Glutamatergic neuron (in vitro differentiated cells): ENCODE measurements at places on chromosomes 7 and 10. TPM values are rescaled to one million over a fixed set of nuclear protein-coding genes. Genes with fewer than 3 reads are reported as not detected.

- H3K36me3 ChIP-seq = no peaks in the 10 kb centered on the region
- H3K27ac ChIP-seq = no peak overlapping the region
- no peaks in the 10 kb centered on the region for H3K4me1 ChIP-seq
- H3K27me3 ChIP-seq = no peaks in the 10 kb centered on the region
- DNase-seq = no peak
- no peak overlapping the region for H3K4me3 ChIP-seq
These were observed 191.7 kb upstream of the FERD3L start for GRCh38 chr7:19336836-19337383.

DNA sequence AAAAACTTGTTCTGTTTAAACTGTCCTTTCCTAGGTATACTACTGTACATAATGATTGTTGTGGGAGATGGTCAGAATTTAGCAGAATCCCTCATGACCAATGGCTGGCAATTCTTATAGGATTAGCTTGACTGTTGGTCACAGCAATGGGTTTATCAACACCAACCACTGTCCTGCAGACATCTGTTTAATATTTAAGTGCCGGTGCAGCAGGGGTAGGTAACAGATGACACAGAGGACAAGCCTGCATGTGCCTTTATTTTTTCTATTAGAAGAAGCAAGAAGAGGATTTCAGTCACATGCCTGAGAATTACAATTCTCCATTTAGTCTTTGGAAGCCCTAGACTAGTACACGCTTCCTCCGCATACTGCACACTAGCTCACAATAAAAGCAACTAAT lies 48.4 kb downstream of the CCDC6 start:
- H3K4me1 ChIP-seq = peaks cover 7% of the 10 kb centered on the region
- no peak for DNase-seq
- H3K36me3 ChIP-seq = no peaks in the 10 kb centered on the region
- no peak overlapping the region for H3K27ac ChIP-seq
- H3K27me3 ChIP-seq = peaks cover 2% of the 10 kb centered on the region

DNA sequence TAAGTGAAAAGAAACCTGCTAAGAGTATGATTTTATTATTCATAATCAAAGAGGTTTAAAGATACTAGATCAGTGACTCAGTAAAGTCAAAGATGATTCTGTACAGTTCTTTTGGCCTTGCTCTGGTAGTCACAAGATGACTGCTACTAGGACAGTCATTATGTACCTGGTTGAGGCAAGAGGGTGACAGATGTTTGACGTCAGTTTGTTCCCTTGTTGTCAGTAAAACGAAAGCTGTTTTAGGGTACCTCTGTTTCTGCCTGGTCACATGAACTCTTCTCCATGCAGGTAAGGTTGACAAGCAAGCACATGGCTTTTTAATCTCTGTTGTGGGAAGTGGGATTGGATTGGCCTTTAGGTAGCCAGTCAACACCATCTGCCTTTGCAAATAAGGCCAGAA lies 308.0 kb downstream of the EXOC4 start:
- H3K27ac ChIP-seq = no peak overlapping the region
- no peak overlapping the region for H3K4me3 ChIP-seq
- no peak for DNase-seq
- H3K36me3 ChIP-seq = no peaks in the 10 kb centered on the region

- H3K4me3 ChIP-seq = no peak overlapping the region
- peaks cover 3% of the 10 kb centered on the region for H3K27me3 ChIP-seq
- H3K4me1 ChIP-seq = peaks cover 31% of the 10 kb centered on the region
- no peaks in the 10 kb centered on the region for H3K36me3 ChIP-seq
- H3K27ac ChIP-seq = no peak overlapping the region
- DNase-seq = no peak
These were observed 52.0 kb downstream of the VIPR2 start for GRCh38 chr7:159092701-159093121.

DNA sequence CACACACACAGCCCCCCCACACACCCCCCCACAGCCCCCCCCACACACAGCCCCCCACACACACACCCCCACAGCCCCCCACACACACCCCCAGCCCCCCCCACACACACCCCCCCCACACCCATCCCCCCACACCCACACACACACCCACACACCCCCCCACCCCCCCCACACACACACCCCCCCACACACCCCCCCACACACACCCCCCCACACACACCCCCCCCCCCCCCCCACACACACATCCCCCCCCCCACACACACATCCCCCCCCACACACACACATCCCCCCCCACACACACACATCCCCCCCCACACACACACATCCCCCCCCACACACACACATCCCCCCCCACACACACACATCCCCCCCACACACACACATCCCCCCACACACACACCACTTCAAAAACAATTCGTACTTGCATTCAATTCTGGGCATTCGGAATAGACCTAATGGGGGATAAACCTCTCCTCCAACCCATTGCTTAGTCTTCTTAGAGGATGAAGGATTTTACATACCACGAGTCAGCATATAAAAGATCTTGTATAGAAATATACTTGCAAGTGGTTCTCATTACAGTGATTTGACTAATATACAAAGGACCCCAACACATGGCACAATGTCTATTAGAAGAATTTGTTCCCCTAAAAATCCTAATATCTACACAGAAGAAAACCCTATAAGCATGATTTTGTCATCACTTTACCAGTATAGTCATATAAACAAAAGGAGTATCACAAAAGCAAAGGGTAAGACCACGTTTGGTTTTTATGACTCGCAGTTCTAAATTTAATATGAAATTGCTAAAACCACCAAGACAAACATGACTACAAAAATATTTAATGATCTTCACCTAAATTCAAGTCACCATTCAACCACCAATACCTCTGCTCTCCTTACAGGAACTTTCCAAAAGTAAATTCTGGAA lies 80.9 kb downstream of the DIP2C start:
- H3K4me1 ChIP-seq = peaks cover 49% of the 10 kb centered on the region
- H3K4me3 ChIP-seq = peak overlapping the region; percentile 40
- H3K27me3 ChIP-seq = peaks cover 7% of the 10 kb centered on the region
- H3K27ac ChIP-seq = peak overlapping the region; percentile 74
- no peaks in the 10 kb centered on the region for H3K36me3 ChIP-seq

GRCh38 chr10:75845176-75845947 lies 413.9 kb downstream of the LRMDA start:
- no peak overlapping the region for H3K27ac ChIP-seq
- DNase-seq = no peak
- H3K27me3 ChIP-seq = no peaks in the 10 kb centered on the region
- no peak overlapping the region for H3K4me3 ChIP-seq
- H3K36me3 ChIP-seq = no peaks in the 10 kb centered on the region
- no peaks in the 10 kb centered on the region for H3K4me1 ChIP-seq

DNA sequence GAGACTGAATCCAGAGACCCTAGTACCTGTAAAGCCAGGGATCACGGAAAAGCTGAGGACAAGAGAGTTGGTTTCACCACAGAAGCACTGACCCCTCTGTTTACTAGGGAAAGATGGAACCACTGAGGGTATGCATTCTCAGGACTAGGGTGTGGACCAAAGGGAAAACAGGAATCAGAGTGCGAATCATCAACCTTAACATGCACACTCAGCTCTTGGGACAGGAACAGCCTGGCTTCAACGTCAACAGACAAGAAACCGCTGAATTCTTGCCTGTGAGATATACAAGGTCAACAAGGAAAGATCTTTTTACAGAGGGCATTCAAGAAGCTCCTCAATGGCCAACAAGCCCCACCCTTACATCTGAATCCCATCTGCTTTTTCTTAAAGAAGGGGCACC lies 14.9 kb downstream of the TNRC18 start:
- H3K36me3 ChIP-seq = no peaks in the 10 kb centered on the region
- H3K4me3 ChIP-seq = no peak overlapping the region
- H3K4me1 ChIP-seq = peaks cover 6% of the 10 kb centered on the region
- H3K27me3 ChIP-seq = peaks cover 5% of the 10 kb centered on the region

Gene NKX1-2
- total RNA-seq = 0.59 TPM

Gene ZNF107
- 10.3 TPM for total RNA-seq

DNA sequence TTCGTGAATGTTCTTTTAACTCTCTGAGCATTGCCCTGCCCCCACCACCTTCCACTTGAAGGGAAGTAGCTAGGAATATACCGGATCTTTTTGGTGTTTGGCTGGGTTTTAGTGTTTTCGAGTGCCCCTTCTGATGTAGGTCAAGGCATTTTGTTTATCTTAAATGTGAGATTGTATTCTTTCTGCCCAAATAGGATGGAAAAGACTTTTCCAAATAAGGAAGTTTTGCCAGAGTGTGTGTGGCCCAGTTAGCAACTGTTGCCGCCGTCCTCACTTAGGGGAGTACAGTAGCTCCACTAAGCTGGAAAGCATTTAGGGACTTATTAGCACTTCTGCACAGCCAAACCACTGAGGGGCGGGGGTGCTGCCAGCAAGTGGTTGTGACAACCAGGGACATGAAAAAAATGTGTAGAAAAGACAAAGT lies 29.8 kb upstream of the VCL start:
- peaks cover 2% of the 10 kb centered on the region for H3K27me3 ChIP-seq
- DNase-seq = no peak
- H3K36me3 ChIP-seq = no peaks in the 10 kb centered on the region
- no peak overlapping the region for H3K4me3 ChIP-seq

- H3K27ac ChIP-seq = no peak overlapping the region
- DNase-seq = no peak
- peaks cover 11% of the 10 kb centered on the region for H3K4me1 ChIP-seq
- no peaks in the 10 kb centered on the region for H3K27me3 ChIP-seq
These were observed 238.3 kb downstream of the AGMO start for GRCh38 chr7:15323550-15323949.

GRCh38 chr7:42672339-42672999 lies 239.4 kb downstream of the C7orf25 start:
- DNase-seq = no peak
- H3K4me1 ChIP-seq = no peaks in the 10 kb centered on the region
- no peaks in the 10 kb centered on the region for H3K36me3 ChIP-seq

- H3K4me1 ChIP-seq = peaks cover 1% of the 10 kb centered on the region
- no peaks in the 10 kb centered on the region for H3K36me3 ChIP-seq
- no peak overlapping the region for H3K4me3 ChIP-seq
- DNase-seq = no peak
- H3K27ac ChIP-seq = no peak overlapping the region
These were observed 497.5 kb upstream of the KLF6 start for GRCh38 chr10:4282496-4282895.

- H3K27me3 ChIP-seq = no peaks in the 10 kb centered on the region
- no peaks in the 10 kb centered on the region for H3K4me1 ChIP-seq
- no peak overlapping the region for H3K4me3 ChIP-seq
- H3K27ac ChIP-seq = no peak overlapping the region
- DNase-seq = no peak
These were observed 104.3 kb downstream of the CLEC2L start for GRCh38 chr7:139627831-139628230.

Gene MDH2
- 126 TPM for total RNA-seq

Gene CNPY4
- 19.3 TPM for total RNA-seq

DNA sequence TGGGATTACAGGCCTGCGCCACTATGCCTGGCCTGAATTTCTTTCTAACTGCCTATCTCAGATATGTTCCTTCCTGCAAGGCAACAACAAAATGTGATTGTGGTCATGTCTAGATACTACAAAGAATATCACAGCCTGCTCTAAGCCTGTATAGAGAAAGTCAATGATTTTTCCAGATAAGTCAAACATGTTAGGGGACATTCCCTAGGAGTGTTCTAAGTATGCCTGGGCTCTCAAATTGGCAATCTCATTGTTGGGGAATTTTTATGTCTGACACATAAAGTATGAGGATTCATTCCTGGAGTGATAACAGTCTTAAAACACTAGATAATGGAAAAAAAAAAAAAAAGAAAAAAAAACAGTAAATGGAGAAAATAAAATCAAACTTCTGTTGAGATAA lies 406.1 kb downstream of the GATA3 start:
- no peak for DNase-seq
- H3K36me3 ChIP-seq = no peaks in the 10 kb centered on the region
- H3K27ac ChIP-seq = no peak overlapping the region
- H3K4me3 ChIP-seq = no peak overlapping the region

GRCh38 chr10:22570733-22571430 lies 143.5 kb downstream of the PIP4K2A start:
- no peak for DNase-seq
- H3K27me3 ChIP-seq = peaks cover 5% of the 10 kb centered on the region
- H3K4me3 ChIP-seq = no peak overlapping the region
- no peaks in the 10 kb centered on the region for H3K4me1 ChIP-seq

- no peak overlapping the region for H3K4me3 ChIP-seq
- H3K4me1 ChIP-seq = no peaks in the 10 kb centered on the region
- no peak for DNase-seq
- no peak overlapping the region for H3K27ac ChIP-seq
These were observed 19.6 kb downstream of the TMEM176A start for GRCh38 chr7:150820148-150820547.

Gene CPXM2
- not detected for total RNA-seq

DNA sequence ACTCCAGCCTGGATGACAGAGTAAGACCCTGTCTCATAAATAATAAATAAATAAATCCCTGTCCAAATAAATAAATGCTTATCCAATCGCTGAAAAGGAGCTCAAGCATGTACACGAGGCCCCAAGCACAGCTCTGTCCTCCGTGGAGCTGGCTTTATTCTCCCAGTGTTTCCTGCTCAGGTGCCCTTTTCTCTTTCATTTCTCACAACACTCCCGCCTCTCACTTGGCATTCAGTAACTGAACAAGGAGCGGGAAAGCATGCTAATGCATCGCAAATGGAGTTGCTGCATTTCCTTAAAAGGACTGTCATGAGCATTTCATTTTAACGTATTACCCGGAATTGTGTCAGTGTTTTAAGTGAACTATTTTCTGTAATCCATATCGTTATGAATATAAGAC lies 210.9 kb upstream of the C7orf33 start:
- H3K4me1 ChIP-seq = peaks cover 9% of the 10 kb centered on the region
- peaks cover 4% of the 10 kb centered on the region for H3K27me3 ChIP-seq
- no peak for DNase-seq
- H3K27ac ChIP-seq = no peak overlapping the region

GRCh38 chr10:118076705-118077104 lies 30.0 kb upstream of the RAB11FIP2 start:
- H3K4me1 ChIP-seq = no peaks in the 10 kb centered on the region
- H3K27me3 ChIP-seq = no peaks in the 10 kb centered on the region
- H3K4me3 ChIP-seq = no peak overlapping the region
- no peaks in the 10 kb centered on the region for H3K36me3 ChIP-seq

DNA sequence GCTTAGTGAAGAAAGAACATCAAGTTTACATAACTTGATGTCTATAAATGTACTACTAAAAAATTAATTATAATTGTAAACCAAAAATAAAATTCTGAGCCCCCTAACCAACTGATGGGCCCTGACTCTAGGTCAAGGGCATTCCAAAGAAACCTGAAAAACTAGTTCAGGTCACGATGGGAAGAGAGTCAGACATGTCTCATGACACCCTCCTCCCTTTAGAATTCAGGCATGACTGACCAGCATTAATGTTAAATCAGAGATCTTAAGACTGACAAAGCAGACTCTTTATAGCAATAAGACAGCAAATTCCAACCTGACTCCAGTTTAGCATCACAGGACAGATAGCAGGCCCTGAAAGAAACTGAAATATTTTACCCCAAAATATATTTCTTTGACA lies 21.6 kb upstream of the OTUD1 start:
- DNase-seq = no peak
- peaks cover 2% of the 10 kb centered on the region for H3K27me3 ChIP-seq
- H3K36me3 ChIP-seq = no peaks in the 10 kb centered on the region
- no peak overlapping the region for H3K4me3 ChIP-seq

Gene ZNF33A
- total RNA-seq = 38.2 TPM
